ENCODE measurements at places on chromosomes 5 and 9.
A peak's percentile ranks its signal among the peaks of the same experiment; 100 is the strongest.

GRCh38 chr5:102678267-102679058 lies 76.6 kb upstream of the PAM start:
- peak; percentile 77 for DNase-seq

DNA sequence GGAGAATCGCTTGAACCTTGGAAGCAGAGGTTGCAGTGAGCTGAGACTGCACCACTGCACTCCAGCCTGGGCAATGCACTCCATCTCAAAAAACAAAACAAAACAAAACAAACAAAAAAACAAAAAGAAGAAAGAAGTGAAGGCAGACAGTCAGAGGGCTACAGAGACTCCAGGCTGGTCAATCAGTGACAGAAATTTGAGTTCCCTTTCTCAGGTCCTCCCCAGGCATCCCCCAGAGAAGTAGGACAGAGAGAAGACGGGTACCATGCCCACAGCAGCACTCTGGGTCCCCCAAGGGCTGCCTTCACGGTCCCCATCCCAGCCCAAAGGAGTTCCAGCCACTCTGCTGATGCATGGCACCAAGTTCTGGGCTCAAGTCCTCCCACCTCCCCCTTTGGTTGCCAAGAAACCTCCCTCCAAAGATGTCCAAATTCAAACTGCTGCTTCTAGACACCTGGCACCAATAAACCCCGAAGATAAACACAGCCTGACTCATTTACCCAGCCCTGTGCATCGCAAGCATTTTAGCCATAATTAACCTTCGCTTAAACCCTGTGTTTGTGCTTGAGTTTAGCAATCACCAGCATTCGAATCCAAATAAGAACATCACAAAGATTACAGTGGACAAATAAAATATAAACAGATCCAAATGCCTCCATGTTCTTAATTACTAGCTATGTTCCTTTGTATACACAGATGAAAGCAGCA lies 24.0 kb downstream of the SEMA4D start:
- DNase-seq: peak; percentile 56

DNA sequence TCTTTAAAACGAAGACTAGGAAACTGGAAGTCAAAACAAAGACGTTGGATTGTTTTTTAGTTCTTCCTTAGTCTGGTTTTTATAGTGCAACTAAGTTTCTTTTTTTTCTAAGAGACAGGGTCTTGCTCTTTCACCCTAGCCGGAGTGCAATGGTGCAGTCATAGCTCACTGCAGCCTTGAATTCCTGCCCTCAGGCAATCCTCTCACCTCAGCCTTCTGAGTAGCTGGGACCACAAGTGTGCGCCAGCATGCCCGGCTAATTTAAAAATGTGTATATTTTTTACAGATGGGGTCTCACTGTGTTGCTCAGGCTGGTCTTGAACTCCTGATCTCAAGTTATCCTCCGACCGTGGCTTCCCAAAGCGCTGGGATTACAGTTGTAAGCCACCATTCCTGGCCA lies 27.6 kb downstream of the ZFYVE16 start:
- DNase-seq: no peak

DNA sequence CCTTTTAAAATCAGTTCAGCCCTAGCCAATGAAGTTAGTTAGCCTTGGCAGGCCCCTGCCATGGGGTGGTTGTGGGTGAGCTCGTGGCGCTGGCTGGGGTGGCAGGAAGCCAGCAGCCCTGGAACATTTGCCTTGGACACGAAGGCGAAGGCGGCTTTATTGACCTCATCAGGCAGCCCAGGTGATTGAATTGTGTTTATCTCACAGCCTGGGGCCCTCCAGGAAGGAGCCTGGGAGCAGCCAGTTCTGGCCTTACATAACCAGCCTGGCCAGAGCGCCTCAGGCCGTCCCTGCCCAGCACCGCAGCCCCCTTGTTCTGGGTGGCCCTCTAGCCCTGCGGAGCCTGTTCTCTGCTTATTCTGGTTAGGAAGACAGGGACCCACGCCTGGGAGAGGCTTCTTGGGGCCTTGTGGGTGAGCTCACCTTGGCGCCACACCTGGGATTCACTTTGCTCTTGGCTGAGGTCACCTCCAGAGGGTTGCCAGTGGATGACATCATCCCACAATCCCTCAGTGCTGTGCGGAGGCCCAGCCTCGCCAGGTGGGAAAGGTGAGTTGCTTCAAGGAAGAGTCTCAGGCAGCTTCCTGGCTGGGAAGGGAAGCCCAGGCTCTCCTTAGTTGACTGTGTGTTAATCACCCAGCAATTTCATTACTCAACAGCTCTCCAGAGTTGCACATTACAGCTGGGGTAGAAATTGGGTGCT lies 54.4 kb upstream of the RPL26L1 start:
- peak; percentile 83 for DNase-seq

- no peak for DNase-seq
These were observed 201.2 kb downstream of the NXNL2 start for GRCh38 chr9:88736136-88736637.

GRCh38 chr5:130227699-130228098 lies 323.4 kb downstream of the CHSY3 start:
- DNase-seq: no peak

DNA sequence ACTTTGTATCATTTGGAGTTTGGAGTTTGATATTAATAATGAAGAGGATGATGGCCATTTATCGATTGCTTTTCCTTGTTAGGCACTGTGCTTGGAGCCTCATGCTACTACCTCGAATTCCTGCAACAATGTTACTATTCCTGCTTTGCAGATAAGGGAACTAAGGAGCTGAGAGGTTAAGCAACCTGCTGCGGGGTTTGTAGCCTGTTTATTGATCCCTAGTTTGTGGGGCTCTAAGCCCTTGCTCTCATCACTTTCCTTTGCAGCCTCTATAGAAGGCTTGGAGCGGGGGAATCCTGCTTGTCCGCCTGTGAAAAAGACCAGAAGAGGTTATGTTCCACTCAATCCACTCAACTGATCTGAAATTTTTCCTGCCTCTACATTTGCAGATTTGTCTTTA lies 15.8 kb downstream of the ARHGEF28 start:
- no peak for DNase-seq

DNA sequence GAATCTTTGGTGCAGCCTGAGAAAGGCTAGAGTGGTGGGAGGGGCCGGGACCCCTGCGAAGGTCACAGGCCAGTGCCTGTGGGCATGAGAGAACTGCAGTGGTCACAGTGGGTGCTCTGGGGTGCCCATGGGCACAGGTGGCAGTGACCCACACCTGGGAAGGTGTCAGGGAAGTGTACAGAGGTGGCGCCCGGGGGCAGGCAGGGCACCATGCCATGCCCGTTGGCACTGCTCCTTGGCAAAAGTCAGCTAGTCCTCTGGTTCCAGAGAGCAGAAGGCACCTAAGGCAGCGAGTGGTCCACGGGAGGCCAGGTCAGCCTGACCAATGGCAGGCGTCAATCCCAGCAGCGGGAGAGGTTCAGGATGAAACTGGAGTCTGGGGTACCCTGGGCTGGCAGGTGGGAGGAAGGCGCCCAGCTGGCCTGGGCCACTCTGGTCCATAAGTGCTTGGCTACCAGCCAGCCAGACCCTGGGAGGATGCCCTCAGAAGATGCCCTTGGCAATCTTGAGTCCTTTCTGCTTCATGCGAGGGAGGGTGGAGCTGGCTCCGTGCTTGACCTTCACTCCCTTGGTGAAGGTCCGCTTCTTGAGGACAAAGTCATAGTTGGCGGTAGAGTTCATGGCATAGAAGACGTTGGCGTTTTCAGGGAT lies 22.8 kb downstream of the RALGDS start:
- DNase-seq: no peak

DNA sequence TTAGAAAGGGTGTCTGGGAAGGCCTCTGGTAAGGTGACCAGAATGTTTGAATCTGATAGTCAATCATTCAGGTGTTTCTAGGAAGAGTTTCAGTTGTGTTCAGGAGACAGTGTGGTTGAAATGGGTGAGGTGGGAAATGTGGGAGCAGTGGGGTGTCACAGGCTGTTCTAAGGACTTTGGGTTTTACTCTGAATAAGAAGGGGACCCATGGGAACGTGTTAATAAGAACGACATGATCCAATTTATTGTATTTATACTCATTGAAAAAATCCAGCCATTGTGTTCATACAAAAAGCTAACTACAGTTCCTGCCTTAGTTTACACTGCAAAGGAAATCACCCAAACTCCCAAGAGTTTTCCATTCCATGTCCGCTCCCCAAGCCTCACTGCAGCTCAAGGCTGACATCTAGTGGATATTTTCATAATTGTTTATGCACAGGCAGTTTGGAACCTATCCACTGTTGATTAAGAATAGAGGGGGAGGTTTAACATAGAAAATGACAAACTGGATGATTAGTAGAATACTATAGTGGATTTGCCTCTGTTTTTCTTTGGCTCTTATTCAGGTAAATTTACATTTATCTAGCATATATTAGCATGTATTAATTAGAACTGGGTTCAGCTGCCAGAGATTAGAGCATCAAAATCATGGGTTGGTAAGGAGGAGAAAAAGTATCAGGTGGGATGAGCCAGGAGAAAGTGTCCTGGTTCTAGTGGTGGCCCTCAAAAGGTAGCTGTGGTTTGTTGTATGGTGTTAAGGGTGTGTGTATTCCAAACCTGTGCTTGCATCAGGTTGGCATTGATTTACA lies 17.7 kb downstream of the CAVIN4 start:
- DNase-seq: peak; percentile 67

- no peak for DNase-seq
These were observed 1314.9 kb upstream of the CDH6 start for GRCh38 chr5:29878599-29878998.

DNA sequence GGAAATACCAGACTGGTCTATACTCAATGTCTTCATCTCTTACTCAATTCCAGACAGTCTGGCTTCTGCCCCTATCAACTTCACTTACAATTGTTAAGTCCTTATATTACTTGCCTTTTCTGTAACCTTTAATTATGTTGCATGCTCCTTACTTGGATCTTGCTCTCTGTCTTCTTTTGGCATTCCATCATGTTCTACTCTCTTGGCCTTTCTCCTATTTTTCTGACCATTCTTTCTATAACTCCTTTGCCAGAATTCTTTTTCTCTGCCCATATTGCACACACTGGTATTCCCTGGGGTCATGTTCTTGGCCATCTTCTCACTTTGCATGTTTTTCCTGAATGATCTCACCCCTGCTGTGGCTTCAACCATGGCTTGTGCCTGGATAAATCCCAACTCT lies 209.8 kb upstream of the ZNF462 start:
- peak; percentile 63 for DNase-seq

All from fibroblast of skin of right biceps (primary cell).